ENCODE measurements at places on chromosomes 2 and 18. TPM values are rescaled to one million over a fixed set of nuclear protein-coding genes. Genes with fewer than 3 reads are reported as not detected.

LPIN1 gene
- 90.0 TPM for total RNA-seq

PCARE gene
- 1.0 TPM for total RNA-seq

GRCh38 chr2:83323038-83323437 lies 1136.0 kb downstream of the SUCLG1 start:
- DNase-seq = no peak
- no peak overlapping the region for H3K27ac ChIP-seq
- no peaks in the 10 kb centered on the region for H3K36me3 ChIP-seq
- no peak overlapping the region for H3K4me3 ChIP-seq
- H3K4me1 ChIP-seq = no peaks in the 10 kb centered on the region
- no peaks in the 10 kb centered on the region for H3K27me3 ChIP-seq

- H3K4me1 ChIP-seq = no peaks in the 10 kb centered on the region
- H3K36me3 ChIP-seq = no peaks in the 10 kb centered on the region
- H3K27me3 ChIP-seq = no peaks in the 10 kb centered on the region
- no peak overlapping the region for H3K27ac ChIP-seq
These were observed 565.5 kb downstream of the CCDC85A start for GRCh38 chr2:56749152-56749752.

GRCh38 chr2:240627736-240628506 lies 2.6 kb downstream of the GPR35 start:
- no peaks in the 10 kb centered on the region for H3K36me3 ChIP-seq
- no peak overlapping the region for H3K4me3 ChIP-seq
- H3K27me3 ChIP-seq = no peaks in the 10 kb centered on the region
- no peak for DNase-seq
